ENCODE measurements at places on chromosomes 16 and 17.

DNA sequence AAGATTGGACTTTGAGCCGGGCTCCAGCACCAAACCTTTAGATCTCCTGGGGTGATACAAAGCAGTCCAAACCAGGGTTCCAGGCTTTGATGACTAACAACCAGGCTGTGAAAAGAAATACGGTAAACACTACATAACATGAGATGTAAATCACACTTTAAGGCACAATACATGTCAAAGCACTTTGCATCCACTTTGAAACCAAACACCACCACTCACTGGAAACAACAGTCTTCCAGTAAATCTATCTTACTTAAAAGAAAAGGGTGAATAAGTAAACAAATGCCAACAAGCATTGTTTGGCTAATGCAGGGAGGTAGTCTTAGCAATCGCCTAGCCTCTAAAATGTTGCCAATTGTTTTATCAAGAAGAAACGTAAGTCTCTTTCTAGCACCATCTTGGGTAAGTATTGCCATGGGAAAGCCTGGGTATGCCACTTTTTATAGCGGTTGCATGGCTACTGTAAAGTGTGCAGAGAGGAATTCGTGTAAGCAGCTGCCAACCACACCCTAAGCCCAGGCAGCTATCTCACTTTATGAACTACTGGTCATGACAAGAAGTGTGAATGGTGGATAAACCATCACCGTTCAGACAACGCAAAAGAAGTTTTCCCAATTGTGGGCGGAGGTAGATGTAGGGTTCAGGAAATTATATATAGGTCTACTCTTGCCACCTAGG, 267.4 kb upstream of the PSMD7 start:
- no peak for DNase-seq

DNA sequence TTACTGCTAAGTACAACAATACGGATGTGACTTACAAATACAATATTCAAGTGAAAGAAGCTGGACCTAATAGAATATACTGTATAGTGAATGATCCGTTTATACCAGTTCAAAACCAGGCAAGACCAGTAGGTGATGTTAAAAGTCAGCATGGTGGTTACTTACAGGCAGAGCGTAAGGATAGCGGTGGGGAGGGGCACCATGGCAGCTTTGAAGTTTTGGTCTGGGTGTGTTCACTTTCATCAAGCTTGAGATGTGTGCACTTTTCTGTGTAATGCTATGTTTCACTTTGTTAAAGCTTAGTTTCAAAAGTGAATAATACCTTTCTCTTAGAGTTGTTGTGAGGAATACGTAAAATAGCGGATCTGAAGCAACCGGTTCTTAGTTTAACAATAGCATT, 16.5 kb upstream of the SLC35G3 start:
- peak; percentile 61 for DNase-seq

DNA sequence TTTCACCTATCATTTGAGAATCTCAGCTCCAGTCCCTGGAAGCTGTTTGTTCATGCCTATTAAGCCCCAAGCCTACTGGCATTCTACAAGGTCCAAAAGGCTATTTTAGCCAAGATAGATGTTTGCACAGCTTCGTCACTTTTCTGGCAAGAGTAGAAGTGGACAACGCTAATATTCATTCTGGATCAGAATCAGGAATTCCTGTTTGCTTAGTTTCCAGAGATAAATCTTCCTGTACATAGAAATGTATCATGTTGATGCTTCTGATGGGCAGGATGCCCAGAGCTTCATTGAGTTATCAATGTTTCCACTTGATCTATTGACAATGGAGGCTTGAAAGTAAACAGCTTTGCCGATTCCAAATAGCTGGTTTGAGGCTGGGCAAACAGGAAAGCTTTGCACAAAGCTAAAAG, 260.7 kb upstream of the CA10 start:
- no peak for DNase-seq

GRCh38 chr16:83301971-83302370, 505.8 kb upstream of the HSBP1 start:
- no peak for DNase-seq

DNA sequence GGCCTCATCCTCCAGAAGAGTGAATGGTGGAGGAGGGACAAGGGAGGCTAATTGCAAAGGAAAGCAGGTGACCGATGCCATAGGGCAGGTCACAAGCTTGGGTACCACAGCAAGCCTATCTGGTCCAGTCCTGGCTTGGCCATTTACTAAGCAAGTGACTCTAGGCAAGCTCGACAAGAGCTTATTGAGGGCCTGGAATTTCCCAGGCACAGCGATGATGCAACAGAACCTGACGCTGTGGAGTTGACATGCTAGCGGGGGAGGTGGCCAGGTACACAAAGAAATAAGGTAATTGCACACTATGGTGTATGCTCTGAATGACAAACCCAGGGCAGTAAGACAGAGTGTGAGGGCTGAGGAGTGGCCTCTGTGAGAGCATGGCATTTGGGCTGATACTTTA, 98.5 kb downstream of the PGS1 start:
- no peak for DNase-seq

DNA sequence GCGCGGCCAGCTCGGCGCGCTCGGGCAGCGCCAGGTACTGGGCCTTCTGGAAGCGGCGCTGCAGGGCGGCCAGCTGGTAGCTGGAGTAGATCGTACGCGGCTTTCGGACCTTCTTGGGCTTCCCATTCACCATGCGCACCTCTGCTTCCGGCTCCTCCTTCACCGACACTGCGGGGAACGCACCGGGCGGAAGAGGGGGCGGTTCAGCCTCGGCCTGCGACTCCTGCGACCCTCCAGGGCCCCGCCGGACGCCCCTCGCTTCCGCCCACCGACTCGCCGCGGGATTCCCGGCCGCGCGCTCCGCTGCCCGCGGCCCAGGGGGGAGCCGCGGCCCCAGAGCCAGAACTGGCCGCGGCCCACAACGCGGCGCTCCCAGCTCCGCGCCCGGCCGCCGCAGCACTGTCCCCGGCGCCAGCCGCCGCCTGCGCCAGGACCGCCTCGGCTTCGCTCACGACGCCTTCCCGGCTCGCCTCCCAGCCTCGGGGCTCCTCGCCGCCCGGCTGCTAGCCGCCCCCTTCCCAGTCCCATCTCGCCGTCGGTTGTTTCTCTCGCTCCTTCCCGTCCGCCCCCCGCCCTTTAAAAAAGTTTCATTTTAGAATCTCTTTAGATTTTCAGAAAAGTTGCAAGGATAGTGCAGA, 1.5 kb downstream of the DLX3 start:
- peak; percentile 25 for DNase-seq

DNA sequence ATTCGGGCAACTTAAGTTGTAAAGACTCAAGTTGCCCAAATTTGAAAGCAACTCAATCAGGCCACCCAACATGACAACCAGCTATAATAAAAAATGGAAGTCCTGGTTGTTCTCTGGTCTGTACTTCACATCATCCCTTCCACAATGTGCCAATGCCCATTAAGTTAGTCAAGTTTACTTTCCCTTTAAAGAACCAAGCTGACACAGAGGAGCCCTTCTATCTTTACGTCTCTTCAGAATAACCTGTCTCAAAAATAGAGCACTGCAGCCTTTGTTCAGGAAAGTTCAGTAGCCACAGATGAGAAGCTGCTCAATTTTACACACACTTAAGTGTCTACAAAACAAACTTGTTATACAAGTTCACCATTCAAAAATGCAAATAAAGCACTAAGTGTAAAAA, 75.1 kb upstream of the C17orf78 start:
- DNase-seq, result no peak

- peak; percentile 53 for DNase-seq
These were observed at the start of gene CORO6 for GRCh38 chr17:29622337-29623282. TSS of gene CORO6 (minus strand) at chr17:29622912. CDS start at chr17:29621421, 1,491 bp downstream.

DNA sequence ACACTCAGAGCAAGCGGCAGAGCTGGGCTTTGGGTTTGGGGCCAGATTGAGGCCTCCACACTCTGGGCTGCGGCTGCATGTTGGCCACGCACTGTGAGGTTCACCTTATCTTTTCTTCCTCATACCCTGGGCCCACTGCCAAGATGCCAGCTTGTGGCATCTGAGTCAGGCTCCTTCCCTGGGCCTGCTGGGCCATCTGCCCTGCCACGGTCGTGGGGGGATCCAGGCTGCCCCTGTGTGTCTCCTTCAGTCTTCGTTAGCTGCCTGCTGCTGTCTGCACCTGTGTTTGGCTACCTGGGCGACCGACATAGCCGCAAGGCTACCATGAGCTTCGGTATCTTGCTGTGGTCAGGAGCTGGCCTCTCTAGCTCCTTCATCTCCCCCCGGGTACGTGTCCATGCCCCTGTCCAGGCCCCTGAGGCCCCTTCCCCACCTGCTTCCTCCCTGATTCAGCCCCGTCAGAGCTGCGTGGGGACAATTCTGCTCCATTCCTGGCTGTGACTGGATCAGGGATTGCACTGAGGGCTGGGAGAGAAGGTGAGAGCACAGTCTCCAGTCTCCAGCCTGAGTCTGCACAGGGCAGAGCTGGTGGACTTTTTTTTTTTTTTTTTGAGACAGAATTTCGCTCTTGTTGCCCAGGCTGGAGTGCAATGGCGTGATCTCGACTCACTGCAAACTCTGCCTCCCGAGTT, 11.2 kb downstream of the SPNS3 start:
- no peak for DNase-seq

DNA sequence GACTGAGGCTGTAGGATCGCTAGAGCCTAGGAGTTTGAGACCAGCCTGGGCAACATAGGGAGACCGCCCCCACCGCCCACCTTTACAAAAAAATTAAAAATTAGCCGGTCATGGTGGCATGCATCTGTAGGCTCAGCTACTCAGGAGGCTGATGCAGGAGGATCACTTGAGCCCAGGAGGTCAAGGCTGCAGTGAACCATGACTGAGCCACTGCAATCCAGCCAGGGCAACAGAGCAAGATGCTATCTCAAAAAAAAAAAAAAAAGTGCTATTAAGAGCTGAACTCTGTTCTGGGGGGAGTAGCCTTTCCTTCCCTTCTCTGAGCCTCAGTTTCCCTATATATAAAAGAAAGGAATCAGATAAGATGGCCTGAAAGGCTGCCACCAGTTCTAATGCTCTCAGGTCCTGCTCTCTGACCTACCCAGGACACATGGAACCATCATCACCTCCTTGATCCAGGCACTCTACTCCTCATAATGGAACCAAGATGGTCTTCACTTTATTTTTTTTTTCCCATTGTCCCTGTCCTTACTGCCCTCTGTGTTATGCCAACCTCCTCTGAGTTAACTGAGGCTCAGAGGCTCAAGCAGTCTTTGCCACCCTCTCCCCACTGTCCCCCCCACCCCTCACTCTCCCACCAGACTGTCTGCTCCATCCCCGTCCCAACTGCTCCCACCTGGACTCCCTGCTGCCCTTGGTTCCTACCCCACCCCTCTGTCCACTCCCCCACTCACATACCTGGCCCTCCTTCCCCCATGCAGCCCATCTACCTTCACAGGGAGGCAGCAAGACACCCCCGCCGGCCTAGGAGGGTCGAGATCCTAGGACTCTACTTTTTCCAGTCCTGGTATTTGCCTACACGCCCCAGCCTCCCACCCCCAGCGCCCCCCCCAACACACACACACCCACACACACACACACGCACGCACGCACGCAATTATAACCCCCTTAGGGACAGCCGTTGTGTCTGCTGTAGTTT, 23.8 kb upstream of the EIF1 start:
- DNase-seq, result no peak

- no peak for DNase-seq
These were observed 132.2 kb upstream of the HS3ST2 start for GRCh38 chr16:22681554-22682291.

- no peak for DNase-seq
These were observed 18.0 kb downstream of the CFDP1 start for GRCh38 chr16:75415169-75415905.

DNA sequence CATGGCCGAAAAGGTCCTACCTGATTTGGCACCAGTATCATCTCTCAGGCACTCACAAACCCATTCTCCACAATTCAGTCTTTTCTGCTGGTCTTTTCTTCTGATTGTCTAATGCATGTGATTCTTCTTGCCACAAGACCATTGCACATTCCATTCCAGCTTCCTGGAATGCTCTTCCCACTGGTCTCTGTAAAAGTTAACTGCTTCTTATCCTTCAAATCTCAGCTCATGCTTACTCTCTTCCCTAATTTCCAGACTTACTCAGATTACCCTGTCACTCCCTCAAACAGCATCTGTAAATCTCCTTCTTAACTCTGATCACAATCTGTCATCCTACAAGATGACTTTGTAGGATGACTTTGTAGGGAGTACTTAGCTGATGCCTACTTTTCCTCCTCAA, 320.2 kb downstream of the MAP2K6 start:
- DNase-seq, result no peak

DNA sequence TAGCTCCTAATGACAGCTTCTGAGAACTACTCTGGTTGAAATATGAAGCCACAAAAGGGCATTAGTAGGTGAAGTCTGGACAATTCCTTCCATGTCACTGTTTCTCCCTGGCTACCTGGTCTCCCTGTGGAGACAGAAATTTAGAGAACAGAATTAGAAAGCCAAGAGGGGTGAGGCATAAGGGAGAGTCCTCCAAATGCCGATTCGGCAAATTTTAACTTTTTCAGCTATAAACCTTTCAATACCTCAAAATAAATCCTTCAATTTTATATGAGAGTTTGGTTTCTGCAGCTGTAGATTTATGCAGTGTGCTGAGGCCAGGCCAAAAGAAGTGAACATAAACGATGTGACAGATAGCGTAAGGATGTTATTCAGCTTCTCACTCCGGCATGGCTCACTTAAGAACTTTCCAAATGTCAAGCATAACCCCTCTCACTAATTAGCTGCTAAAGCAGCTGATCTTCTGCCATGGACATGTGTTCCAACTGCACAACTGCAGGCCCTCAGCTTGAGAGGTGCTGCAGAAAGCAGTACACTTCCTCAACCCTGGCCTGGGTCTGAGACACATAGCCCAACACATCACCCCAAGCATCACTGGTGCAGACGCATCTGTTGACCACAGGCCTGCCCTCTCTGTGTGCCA, 247.9 kb upstream of the SOX9 start:
- DNase-seq, result no peak

- DNase-seq, result no peak
These were observed 826 bp upstream of the MPO start for GRCh38 chr17:58281511-58282011.

- no peak for DNase-seq
These were observed 14.6 kb upstream of the CLEC10A start for GRCh38 chr17:7094652-7095019.

DNA sequence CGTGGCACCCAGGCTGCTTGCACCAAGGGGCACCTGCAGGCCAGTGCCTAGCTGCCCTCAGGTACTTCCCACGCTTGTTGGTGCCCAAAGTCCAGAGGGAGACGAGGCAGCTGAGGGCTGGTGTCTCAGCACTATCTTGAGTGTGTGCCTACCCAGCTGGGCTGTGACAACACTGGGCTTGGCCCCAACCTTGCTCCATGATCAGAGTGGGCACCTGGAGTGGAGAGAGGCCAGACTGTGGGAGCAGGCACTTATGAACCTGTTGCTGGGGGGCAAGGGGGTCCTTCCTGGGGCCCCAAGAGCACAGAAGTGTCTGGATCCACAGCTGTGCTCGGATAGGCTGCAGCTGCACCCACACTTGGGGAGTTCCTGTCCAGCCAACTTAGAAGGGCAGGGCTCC, 314.7 kb downstream of the KCNJ2 start:
- no peak for DNase-seq

GRCh38 chr16:50838165-50838564, 96.3 kb downstream of the CYLD start:
- no peak for DNase-seq

- DNase-seq, result no peak
These were observed 20.0 kb upstream of the FOXJ1 start for GRCh38 chr17:76160896-76161528.
